ENCODE measurements at places on chromosomes 4 and X.

DNA sequence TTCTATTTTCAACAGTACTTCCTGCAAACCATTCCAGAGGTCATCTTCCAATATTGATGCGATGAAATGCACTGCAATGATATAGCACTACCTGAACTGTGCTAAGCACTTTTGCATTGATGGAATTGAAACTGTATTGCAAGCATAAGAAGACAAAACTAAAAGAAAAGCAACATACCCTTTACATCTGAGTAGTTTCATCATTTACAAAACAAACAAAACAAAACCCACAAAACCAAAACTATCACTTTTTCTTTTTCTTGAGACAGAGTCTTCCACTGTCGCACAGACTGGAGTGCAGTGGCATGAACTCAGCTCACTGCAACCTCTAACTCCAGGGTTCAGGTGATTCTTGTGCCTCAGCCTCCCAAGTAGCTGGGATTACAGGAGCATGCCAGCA is 120.1 kb upstream of the NAP1L5 start:
- DNase-seq, result no peak

GRCh38 chr4:139934057-139934707 is 219.8 kb downstream of the MAML3 start:
- no peak for DNase-seq

DNA sequence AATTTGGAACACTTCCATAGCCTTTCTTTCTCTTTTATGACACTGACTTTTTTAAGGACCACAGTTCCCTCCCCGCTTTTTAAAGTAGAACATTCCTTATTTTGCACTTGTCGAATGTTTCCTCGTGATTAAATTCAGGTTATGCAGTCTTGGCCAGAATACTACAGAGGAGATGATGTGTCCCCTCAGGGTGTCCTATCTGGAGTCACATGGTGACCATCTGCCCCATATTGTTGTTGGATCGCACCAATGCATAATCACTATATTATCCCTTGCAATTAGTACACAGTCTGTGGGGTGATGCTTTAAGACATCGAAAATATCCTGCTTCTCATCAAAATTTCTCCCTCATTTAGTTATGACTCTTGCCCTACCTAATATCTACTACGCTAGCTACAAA is 27.4 kb downstream of the WDFY3 start:
- DNase-seq, result no peak

- DNase-seq, result no peak
Measured at GRCh38 chrX:27976284-27976683, 5.0 kb downstream of the DCAF8L1 start.

- DNase-seq, result no peak
Measured at GRCh38 chrX:150907474-150907873, 9.0 kb upstream of the CD99L2 start.

DNA sequence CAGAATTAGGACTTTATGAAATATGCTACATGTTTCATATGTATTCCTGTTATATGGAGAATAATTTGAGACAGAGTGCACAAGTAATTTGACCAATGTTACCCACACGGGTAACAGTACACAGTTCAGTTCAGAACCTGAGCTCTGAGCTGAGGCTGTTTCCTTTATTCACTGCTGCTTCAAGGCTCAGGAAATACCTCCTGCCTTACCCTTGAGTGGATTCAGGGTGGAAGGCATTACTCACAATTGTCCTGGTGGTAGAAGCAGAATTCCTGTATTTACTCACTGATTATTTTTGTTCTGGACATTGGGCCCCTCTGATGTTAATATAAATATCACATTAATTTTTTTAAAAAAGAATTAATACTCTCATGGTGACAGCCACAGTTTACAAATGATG is 73.5 kb upstream of the CAMK2D start:
- DNase-seq, result no peak

All from stimulated activated CD8-positive, alpha-beta memory T cell treated with anti-CD3 and anti-CD28 coated beads, Interleukin-2, amount 100 ng/mL, for 48 hours (primary cell).